ENCODE measurements at places on chromosomes 1 and 21.
A peak's percentile ranks its signal among the peaks of the same experiment; 100 is the strongest.

GRCh38 chr1:204974327-204974726, 68.7 kb upstream of the CNTN2 start:
- DNase-seq = no peak

DNA sequence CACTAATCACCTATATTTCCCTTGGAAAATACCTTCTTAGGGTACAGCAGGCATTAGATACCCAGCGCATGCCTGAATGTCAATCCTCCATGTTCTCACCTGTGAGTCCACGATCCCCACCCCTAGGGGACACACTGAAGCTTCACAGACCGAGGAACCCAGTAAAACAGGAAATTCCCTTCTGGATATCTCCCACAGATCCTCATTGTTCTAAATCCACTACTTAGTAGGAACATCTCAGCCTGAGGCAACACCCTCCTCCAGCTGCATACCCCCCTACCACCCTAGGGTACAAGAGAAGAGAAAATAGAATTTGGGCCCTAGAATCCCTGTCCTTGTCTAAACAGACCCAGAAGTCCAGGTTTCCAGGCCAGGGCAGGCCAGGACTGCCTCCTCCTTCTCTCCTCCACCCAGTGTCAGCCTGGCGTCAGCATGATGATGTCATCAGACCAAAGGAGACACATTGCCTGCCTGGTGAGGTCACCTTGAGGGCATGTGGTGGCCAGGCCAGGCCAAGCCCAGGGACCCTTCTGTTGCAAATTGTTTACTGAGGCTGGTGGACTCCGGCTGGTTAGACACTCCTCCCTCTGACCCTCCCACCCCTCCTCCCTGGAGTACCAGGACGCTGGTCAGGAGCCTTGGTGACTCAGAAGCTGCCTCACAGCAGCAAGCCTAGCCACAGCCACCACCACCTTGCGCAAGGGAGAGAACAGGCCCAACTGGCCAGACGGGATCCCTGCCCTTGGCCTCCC, 6.2 kb downstream of the NECTIN4 start:
- peak; percentile 85 for DNase-seq

DNA sequence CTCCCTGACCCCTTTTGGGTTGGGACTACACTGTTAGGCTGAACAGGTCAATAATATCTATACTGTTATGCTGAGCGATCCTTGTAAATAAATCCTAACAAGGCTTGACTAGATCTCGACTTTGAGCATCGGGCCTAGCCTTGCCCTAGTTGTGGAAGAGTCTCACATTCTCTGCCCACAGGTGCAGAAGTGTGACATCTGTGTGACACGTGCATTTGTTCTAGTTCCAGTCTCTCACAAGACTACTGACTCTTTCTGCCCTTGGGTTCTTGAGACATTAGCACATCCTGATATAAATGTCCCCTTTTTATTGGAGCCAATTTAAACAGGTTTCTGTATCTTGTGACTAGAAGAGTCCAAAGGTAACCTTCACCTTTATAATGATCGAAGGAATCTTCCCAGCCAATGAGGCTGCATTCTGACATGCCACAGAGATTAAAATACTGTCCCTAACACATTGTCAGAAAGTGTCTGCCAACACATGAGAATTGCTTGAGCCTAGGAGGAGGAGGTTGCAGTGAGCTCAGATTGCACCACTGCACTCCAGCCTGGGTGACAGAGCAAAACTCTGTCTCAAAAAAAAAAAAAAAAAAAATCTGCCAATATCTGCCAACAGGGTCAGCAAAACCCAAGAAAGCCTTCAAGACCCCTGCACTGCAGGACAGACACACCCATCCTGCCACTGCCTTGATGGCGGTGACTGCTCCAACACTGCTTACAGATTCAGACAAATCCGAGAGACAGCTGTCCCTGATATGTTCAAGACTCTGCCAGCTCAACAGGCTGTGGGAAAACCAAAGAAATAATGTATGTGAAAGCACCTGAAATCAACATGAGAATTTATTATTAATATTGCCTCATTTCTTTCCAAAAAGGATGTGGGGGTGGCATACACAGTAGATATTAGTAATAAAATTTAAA, 56.5 kb upstream of the PSEN2 start:
- DNase-seq = no peak

DNA sequence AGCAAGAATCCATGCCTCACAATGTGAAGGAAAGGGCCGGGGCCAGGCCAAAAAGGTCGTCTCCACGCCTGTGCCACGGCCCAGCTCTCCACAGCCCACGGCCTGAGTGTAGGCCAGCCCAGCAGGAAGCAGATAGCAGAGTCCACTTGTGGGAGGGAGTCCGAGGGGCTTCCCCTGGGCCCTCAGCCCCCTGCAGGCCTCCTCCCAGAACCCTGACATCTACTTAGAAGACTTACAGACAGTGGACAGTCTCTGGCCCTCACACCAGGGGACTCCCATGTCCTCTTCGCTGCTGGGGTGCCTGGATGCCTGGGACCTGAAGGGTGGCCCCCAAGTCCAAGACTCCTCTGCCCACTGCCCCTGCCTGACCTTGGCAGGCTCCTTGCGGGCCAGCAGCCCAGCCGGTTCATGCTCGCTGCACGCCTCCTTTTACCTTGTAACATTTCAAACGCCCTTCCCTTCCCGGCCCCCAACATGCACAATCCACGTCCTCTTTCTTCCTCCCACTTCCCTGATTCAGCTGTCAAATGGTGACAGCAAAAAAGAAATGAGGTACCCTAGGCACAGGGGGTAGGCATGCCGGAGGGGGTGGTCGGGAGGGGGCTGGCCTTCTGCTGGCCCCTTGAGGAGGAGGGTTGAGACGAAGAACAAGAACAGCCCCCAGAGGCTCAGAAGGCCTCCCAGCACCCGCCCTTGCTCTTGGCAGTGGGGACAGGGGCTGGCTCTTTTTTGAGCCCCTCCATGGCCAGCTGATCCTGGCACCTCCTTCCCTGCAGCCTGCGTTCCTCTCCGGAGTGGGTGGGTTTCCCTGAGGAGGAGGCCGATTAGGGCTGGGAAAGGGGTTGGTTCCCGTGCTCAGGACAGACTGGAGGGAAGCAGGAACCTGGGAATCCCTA, 997 bp upstream of the PTPN7 start:
- no peak for DNase-seq

DNA sequence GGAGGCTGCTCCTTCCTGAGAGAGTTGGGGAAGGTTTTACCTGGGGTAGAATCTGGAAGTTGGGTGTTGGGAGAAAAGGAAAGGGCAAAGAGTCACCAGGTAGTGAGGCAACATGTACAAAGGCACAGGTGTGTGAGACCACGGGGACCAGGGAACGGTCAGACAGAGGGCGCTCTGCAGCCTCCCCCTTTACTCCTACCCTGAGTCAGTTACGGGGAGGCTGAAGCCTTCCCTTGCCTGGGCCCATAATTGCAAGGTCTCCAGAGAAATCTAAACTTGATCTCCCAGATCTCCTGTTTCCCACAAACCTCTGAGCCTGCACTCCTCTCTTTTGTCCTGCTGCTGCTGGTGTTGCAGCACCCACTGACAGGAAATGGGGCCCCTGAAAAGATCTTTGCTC, 22.0 kb downstream of the CCN1 start:
- DNase-seq = no peak

GRCh38 chr1:113517983-113518382, 127.7 kb downstream of the MAGI3 start:
- DNase-seq = no peak

GRCh38 chr1:187096689-187097088, 267.9 kb downstream of the PLA2G4A start:
- peak; percentile 1 for DNase-seq

DNA sequence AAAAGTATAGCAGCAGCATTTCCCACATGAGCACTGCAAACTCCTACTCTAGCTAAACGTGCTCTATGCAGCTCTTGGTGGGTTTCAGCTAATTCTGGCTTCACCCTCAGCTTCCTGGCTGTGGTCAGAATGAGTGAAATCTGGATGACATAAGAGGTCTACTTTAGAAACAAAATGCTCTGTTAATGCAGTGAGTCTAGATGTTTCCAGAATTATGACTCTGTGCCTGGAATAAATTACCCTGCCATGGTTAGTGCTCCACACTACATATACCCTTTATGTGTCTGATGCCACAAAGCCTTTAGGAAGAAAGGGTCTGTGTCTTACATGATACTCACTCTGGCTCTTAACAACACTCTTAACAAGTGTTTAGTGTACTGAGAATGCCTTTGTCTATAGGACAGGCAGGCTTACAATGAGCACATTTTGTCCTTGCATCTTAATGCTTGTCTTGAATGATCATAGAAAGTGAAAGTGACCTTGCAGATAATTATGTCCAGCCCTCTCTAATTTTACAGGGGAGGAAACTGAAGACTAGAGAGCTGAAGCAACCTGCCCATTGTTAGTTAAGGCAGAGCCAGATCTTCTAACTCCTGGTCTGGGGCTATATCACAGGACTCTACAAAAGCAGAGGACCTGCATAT, 9.2 kb downstream of the S100A10 start:
- DNase-seq = peak; percentile 63

DNA sequence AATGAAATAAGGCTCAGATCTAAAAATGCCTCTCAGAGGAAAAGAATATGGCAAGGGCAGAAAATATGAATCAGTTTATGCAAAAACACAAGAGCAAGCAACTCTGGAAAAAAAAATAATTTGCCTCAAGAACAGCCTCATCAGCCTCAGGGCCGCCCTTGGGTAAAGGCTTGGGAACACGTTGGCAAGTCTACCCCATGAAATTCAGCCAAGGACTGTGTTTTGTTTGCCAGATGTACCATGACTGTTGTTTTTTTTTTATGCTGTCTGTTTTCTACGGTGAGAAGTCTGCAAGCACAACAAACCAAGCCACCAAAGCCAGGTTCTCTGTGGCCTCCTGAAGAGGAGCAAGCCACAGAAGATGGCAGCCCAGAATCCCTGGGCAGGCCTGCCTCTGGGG, 18.0 kb downstream of the HHIPL2 start:
- DNase-seq = no peak

GRCh38 chr1:193763266-193763665, 576.9 kb upstream of the B3GALT2 start:
- peak; percentile 51 for DNase-seq
